Posterior vena cava (tissue), 2 donors: ENCODE measurements at places on chromosomes 6 and 20. TPM values are rescaled to one million over a fixed set of nuclear protein-coding genes. Genes with fewer than 3 reads are reported as not detected.

The LY6G6F gene
- not detected for total RNA-seq

The ZNF341 gene
- total RNA-seq: 1.8 TPM

The BEND6 gene
- 9.8 TPM for total RNA-seq

The ATP9A gene
- total RNA-seq: 36.6 TPM

The HSPA1L gene
- 1.4 TPM for total RNA-seq

The DNAAF9 gene
- 29.0 TPM for total RNA-seq

The GSTA2 gene
- not detected for total RNA-seq

The ADGRF4 gene
- total RNA-seq: 0.10 TPM
